Activated T-cell treated with anti-CD3 and anti-CD28 coated beads for 24 hours (primary cell): ENCODE measurements at places on chromosomes 5 and 9.

- no peak for DNase-seq
These were observed 28.5 kb downstream of the GLDC start for GRCh38 chr9:6616951-6617602.

DNA sequence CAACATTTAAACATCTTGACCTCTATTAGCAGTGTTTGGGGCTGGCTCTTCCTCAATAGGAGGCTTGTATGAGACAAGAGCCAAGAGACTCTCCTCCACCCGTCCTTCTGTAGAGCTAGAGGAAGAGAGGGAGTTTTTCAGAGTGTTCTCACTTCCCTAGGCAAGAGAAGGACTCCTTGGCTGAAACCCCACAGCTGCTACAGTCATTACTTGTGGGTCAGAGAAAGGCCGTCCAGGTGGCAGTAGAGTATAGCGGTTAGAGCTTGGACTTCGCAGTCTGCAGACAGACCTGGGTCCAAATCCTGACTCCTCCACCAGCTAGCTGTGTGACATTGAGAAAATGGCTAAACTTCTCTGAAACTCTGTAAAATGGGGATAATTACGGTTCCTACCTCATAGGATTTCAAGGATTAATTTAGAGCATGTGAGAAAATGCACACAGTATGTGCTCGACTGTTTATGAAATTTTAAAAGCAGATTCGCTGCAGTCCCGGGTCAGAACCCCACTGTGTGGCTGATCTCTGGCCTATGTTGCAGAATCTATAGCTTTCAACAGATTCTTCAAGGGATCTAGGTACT, 80.8 kb upstream of the ARAP3 start:
- no peak for DNase-seq

DNA sequence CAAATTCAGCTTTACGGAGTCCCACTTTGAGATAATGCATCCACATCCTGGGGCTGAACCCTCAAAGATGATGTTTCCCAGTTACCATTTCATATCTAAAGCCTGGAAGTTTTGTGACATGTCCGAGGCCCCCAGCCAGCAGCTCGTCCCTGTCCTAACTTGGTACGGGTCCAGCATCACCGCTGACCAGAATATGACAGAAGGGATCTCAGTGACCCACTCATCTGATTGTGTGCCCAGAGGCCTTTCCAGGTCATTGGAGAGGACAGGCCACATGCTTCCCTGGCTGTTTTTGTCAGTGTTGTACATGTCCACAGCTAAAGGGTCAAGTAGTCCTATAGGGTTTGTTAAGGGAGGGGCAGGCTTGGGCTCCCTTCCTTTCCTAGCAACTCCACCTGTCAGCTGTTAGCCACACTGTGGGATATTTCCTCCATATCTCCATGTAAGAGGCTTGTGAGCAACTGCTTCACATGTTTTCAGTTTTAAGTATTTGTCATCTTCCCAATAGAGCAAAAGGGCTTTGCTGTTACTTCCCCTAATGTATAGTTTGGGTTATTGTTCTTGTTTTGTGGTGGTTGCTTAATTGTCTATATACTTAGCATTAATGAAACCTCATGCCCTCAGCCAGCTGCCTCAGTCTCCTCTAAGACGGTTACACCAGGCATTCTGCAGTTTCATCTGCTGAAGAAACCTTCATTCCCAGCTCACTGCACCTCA, 33.4 kb downstream of the SECISBP2 start:
- no peak for DNase-seq

- no peak for DNase-seq
These were observed 12.2 kb upstream of the SLC22A4 start for GRCh38 chr5:132281856-132282614.

DNA sequence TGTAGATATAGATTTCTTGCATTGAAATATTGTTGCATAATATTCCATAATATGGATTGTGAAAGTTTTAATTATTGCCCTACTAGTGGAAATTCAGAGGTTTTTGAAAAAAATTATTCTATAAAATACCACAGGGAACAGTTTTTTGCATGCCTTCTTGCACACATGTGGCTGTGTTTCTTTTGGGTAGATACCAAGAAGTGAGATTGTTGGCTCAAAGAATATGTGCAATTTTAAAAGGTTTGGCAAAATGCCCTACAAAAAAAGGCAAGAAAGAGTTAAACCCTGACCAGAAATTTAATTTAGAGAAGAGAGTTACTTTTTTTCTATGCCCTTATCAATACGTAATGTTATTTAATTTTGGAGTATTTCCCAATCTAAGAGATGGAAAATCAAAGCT, 270.8 kb upstream of the DAPK1 start:
- DNase-seq = no peak

- DNase-seq = no peak
These were observed 30.1 kb upstream of the CNOT6 start for GRCh38 chr5:180463916-180464602.

DNA sequence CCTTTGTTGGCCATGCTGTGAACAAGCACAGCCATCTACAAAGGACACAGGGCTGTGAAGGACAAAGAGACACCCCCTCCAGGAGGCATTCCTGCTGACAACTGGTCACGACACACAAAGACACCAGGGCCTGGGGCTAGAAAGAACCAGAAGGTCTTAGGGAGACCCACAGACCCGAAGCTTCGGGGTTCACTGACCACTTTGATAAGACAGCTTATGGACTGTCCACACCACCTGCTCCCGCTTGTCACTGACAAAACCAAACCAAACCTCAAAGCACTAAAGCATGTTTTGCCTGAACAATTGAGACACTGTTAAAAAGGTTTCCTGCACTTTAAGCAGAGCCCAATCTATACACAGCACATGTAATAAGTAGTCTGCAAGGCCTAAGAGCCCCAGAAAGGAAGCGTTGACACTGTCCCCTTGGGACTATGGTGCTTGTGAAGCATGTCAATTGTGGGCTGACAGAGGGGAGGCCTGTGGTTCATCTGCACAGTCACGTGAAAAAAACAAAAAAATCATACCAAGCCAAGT, 185.0 kb downstream of the GAPVD1 start:
- DNase-seq = no peak

DNA sequence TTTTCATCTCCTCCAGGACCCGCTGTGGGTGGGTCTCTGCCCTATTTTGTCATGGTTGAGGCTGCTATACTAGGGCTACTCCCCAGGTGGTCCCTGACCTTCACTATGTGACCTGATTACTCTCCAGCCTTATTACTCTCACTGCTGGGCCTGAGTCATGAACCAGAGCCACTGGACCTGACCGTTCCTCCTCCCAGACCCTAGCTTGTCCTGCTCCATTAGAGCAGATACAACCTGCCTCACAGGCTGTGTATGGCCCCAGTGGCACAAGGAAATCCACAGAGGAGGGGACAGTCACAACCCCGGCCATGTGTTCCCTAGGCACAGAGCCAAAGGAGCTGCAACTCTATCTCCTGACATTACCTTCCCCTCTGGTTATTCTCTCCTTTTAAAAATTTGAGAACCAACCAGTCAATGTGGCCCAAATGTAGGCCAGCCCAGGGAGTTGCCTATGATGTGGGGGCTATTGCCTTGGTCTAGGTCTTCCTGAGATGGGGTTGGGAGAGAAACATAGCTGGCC, 96.0 kb upstream of the FSTL4 start:
- no peak for DNase-seq
